Activated CD4-positive, alpha-beta T cell treated with anti-CD3 and anti-CD28 coated beads for 24 hours (primary cell): ENCODE measurements at places on chromosomes 12 and 14.

DNA sequence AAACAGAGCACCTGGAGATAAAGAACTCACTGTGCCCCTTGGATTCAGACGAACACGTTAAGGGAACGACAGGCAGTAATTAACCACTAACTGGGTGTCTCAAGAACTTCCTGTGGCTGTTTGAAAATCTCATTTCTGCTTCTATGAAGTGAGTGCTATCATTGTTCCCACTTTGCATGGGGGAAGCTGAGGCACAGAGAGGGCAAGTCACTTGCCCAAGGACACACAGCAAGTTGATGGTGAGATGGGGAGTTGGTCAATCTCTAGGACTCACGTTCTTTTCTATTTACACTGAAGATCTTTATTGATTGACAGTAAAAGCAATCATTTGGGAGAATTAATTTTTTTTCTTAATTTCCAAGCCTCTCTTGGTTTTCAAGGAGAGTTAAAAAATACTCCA, 26.8 kb upstream of the LHX5 start:
- no peak for DNase-seq

DNA sequence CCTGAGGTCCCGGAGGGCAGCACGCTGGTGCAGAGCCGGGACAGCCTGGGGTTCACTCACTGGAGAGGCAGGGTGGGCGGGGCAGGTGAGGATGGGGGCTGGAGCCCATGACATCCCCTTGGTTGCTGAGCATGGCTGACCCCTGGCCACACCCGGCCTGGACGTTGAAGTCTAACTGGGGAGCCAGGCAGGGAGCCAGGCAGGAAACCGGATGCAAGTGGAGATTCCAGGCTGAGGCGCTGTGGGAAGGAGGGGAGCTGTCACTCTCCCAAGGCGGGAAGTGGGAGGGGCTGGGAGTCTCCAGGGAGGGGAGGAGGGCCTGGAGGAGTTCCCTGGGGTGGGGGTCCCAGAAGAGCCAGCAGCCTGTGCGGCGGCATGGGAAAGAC, 7.7 kb upstream of the INF2 start:
- no peak for DNase-seq

GRCh38 chr12:27143256-27144069, 61.1 kb upstream of the C12orf71 start:
- DNase-seq, result no peak

DNA sequence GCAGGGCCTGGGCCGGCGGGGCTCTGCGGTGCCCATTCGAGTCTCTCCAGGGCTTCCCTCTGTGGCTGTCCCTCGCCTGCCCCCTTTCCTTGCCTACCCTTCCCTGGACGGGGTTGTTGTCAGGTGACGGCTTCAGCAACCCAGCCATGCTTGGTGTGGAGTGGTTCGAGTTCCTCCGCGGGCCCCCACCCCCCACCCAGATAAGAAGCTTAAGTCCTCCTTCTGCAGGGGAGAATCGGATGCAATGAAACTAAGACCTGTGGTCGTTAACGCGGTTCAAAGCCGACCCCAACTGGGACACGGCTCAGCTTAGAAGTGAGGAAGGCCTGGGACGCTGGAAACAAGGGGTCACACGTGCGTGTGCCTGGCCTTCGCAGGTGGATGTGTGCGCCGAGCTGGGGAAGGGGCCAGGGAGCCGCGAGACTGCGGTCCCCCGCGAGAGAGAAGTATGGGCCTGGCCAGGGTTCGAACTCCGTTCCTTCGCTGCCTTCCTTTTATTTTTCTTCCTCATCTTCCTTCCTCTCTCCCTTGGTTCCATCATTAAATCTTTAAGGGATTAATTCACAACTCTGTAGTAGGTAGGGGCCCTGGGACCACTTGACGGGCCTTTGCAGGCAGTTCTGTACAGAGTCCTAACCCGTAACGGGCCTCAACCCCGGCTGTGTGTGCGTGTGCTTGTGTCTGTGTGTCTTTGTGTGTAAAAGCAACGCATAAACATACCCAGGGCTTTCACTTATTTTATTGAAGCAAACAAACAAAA, 3.5 kb downstream of the TTC6 start:
- DNase-seq, result no peak

- no peak for DNase-seq
These were observed 223.3 kb upstream of the SFSWAP start for GRCh38 chr12:131487388-131488124.

GRCh38 chr12:56163533-56164344, 5.6 kb downstream of the MYL6 start:
- no peak for DNase-seq

GRCh38 chr12:70661466-70662161, 24.4 kb upstream of the PTPRB start:
- DNase-seq, result no peak

- no peak for DNase-seq
These were observed 18.7 kb upstream of the MDM2 start for GRCh38 chr12:68789144-68789878.

GRCh38 chr14:85142982-85143381, 387.0 kb upstream of the FLRT2 start:
- no peak for DNase-seq

- DNase-seq, result no peak
These were observed 147.1 kb upstream of the SLCO1C1 start for GRCh38 chr12:20547816-20548575.

DNA sequence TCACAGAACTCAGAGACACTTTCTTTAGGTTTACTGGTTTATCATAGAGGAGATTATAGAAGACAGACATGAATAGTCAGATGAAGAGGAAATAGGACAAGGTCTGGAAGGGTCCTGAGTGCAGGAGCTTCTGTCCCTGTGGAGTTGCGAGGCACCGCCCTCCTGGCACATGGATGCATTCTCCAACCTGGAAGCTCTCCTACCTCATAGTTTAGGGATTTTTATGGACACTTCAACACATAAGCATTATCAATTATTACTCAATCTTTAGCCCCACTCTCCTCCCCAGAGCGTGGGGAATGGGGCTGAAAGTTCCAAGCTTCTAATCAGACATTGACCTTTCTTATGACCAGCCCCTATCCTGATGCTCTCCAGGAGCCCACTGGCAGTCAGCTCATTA, 12.6 kb upstream of the KRT7 start:
- no peak for DNase-seq

GRCh38 chr14:52391881-52392615, 77.9 kb downstream of the PTGER2 start:
- DNase-seq, result no peak

DNA sequence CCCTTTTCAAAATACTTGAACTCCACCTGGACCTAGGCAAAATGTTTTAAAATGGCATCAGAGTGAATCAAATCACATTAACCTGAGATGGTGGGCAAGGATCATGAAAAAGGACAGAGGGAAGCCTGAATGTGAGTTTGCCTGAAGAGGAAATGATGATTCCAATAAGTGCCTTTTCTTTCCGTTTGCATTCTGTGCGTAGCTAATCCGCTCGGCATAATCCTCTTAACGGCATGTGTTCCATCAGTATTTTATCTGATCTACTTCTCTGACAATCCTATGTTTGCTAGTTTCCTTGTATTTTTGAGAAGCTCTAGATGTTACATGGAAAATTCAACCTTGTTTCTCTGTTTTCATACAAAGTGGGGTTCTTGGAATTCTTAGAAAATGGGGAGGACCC, 354.6 kb downstream of the NRXN3 start:
- DNase-seq, result no peak

GRCh38 chr14:61568572-61569011, 126.7 kb upstream of the HIF1A start:
- DNase-seq, result peak; percentile 30

GRCh38 chr14:70642303-70643235, 853 bp downstream of the TTC9 start:
- DNase-seq, result peak; percentile 20

GRCh38 chr14:24315243-24315806, 4.0 kb downstream of the LTB4R start:
- DNase-seq, result no peak

DNA sequence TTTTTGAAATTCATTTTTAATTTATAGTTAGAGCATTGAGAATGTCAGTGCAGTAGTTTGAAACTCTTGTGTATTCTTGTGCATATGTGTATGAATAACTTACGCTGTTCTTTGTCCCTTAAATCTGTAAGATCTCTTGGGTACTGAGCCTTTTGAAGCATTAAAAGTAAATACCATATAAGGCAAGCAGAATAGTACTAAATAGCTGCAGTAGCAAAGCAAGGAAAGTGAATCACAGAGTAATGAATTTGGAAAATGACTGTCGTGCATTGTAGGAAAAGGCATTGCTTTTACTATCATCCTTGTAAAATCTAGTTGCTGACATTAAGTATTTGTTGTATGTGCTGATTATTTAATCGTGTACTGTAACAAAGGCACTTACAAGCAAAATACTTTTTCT, 12.1 kb downstream of the CNOT2 start:
- DNase-seq, result no peak

DNA sequence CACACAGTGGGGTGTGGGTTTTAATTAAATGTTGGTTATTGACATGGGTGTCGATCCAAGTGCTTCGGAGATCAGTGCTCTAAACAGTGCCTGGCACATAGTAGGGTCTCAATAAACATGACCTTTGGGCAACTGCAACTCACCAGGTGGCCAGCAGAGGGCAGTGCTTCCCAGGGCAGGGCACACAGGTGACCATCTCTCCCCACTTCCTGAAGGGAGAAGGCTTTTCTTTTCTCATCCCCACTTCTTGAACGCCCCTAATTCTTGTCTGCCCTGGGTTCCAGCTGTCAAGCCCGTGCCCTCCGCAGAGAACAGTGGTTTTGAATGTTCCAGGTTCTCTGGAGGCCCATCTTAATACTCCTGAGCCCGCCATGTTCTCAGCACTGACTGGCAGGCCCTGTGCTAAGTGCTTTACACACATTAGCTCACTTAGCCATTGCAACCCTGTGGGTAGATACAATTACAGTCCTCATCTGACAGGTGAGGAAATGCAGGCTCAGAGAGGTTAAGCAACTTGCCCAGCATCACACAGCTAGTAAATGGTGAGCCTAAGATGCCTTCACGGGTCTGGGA, 16.3 kb downstream of the RAPGEF3 start:
- DNase-seq, result peak; percentile 74

- no peak for DNase-seq
These were observed 201.2 kb upstream of the DDHD1 start for GRCh38 chr14:53354336-53354735.

- no peak for DNase-seq
These were observed 64.0 kb downstream of the AKAP6 start for GRCh38 chr14:32393119-32393518.

DNA sequence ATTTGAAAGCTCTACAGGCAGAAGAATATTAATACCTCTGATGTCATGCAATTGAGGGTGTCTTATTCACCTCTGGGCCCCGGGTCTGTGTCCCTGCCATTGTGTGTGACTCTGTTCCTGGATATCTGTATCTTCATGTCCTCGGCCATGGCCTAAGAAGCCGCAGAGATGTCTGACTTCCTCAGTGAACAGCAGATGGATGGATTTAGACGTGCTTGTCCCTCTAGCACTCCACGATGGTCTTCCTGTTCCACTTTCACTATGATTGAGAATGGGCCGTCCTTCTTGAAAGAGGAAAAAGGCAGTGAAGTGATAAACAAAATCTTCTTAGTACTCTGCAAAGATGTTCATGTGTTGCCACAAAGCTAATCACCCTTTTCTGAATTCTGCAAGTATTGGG, 217.4 kb downstream of the SLC41A2 start:
- DNase-seq, result no peak

DNA sequence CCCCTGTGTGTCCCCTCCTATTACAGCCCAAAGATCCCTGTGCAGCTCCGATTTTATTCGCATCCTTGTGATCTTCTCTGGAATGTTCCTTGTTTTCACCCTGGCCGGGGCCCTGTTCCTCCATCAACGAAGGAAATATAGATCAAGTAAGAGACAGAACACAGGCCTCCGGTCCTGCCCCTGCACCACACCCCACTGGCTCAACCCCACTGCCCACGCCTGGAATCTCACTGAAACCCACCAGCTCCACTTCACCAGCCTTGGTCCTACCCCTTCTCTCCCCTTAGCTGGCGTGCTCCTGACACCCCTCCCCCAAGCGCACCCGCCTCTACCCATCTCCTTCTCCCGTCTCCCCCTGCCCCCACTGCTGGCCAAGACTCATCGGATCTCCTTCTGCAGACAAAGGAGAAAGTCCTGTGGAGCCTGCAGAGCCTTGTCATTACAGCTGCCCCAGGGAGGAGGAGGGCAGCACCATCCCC, 934 bp upstream of the TAPBPL start:
- no peak for DNase-seq

DNA sequence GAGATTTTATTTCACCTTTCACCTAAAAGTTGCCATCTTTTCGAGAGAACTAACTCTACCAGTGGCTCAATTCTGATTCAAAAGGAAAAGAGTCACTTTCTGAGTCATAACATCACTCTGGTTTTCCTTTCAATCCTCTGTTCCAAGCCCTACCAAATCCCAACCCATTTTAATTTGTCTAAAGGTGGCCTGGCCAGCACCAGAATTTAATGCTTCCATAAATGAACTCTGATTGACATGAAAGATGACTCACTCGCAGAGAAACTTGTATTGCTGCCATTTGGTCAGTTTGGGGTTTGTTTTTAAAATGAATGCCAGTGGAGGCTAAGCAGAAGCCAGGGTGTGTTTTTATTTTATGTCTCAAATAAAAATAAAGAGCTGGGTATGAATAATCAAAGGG, 117.4 kb upstream of the SOX5 start:
- no peak for DNase-seq

DNA sequence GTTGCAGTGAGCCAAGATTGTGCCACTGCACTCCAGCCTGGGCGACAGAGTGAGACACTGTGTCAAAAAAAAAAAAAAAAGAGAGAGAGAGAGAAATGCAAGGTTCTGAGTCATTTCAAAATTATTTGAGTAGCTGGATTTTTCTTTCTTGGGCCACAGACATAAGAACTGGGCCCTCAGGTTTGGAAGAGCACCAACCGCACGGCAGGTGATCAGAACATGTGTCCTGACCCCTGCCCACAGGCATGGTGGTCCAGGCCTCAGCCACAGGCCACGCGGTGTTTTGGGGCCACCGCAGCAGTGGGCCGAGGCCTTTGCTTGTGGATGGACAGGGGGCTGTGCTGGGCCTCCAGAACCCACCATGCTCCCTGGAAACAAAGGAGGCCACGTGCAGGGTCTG, 126.7 kb downstream of the CALM1 start:
- no peak for DNase-seq

GRCh38 chr12:72872996-72873395, 600.8 kb downstream of the TRHDE start:
- DNase-seq, result no peak

DNA sequence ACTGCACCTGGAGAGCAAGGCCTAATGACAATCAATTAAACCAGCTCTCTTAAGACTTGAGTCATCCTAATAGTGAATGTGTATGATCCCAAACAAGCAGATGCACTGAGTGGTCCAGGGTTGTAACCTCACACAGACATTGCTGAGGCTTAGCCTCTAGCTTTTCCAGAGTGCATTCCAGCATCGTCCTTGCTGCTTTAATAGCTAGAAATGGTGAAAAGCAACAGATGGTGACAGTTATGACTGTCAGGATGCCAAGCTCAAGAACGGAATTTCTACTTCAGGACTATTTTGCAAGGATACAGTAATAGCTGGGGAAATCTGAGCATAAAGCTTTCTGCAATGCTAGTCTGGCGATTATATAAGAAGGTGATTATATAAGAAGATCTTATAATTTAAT, 34.6 kb downstream of the PTPRR start:
- no peak for DNase-seq

- DNase-seq, result no peak
These were observed 394.0 kb downstream of the TMEM117 start for GRCh38 chr12:44229846-44230245.
